ENCODE measurements at places on chromosomes 12 and 14. TPM values are rescaled to one million over a fixed set of nuclear protein-coding genes. Genes with fewer than 3 reads are reported as not detected.

GRCh38 chr12:1914114-1914911 lies 4.1 kb downstream of the CACNA2D4 start:
- DNase-seq = no peak

DNA sequence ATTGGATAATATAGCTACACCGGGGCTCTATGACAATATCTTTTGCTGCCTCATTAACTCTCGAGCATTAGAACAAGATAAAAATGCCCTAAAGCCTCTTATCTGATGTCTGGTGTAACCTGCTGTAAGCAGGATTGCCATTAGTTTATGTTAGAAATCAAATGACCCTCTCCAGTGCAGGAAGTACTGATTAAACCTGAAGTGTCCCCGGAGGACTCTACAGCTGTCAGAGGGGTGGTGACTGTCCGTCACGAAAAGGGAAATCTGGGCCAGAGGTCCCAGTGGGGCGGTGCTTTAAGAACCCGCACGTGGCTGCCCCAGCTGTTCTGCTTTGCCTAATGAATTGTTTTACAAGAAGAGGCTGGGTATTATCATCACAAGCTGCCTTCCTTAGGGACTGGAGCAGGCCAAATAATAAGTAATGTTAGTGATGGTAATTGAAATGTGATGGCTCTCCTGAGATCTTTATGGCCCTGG lies 55.7 kb downstream of the LIN52 start:
- DNase-seq = no peak

- no peak for DNase-seq
Observed at GRCh38 chr14:89616852-89617341, 199.9 kb upstream of the FOXN3 start.

GRCh38 chr12:112843287-112843686 lies 51.7 kb downstream of the RPH3A start:
- DNase-seq = no peak

The RNFT2 gene
- 10.9 TPM for total RNA-seq

The NUAK1 gene
- 36.1 TPM for total RNA-seq
